CD4-positive, alpha-beta memory T cell (primary cell): ENCODE measurements at places on chromosomes 3 and 15. TPM values are rescaled to one million over a fixed set of nuclear protein-coding genes. Genes with fewer than 3 reads are reported as not detected.

Gene HTR3C
- not detected for total RNA-seq

Gene SLC22A14
- total RNA-seq, result not detected

Gene SENP2
- 54.3 TPM for total RNA-seq

Gene PPCDC
- 15.2 TPM for total RNA-seq

Gene GALNT15
- total RNA-seq, result not detected

Gene COMMD4
- total RNA-seq, result 33.9 TPM
